ENCODE measurements at places on chromosomes 6 and 20.

DNA sequence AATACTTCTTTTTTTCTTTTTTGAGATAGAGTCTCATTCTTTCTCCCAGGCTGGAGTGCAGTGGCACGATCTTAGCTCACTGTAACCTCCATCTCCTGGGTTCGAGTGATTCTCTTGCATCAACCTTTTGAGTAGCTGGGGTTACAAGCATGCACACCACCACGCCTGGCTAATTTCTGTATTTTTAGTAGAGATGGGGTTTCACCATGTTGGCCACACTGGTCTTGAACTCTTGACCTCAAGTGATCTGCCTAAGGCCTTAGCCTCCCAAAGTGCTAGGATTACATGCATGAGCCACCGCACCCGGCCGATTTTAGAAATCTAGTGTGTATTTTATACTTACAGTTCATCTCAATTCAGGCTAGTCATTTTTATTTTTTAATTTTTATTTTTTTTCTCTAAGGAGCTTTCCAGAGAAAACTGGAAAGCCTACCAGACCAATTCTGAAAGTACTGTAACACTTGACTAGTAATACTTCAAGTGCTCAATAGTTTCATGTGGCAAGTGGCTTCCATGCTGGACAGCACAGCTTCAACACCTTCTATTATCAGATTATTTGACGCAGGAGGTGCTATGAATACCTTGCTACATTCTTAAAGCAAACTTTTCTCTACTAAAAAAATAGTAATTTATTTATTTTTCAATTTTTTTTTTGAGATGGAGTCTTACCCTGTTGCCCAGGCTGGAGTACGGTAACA lies 25.0 kb downstream of the POLR1C start:
- no peak for DNase-seq

GRCh38 chr6:131281471-131282270 lies 146.4 kb downstream of the AKAP7 start:
- DNase-seq: peak; percentile 59

GRCh38 chr20:57224641-57225138 lies 41.8 kb downstream of the BMP7 start:
- no peak for DNase-seq

DNA sequence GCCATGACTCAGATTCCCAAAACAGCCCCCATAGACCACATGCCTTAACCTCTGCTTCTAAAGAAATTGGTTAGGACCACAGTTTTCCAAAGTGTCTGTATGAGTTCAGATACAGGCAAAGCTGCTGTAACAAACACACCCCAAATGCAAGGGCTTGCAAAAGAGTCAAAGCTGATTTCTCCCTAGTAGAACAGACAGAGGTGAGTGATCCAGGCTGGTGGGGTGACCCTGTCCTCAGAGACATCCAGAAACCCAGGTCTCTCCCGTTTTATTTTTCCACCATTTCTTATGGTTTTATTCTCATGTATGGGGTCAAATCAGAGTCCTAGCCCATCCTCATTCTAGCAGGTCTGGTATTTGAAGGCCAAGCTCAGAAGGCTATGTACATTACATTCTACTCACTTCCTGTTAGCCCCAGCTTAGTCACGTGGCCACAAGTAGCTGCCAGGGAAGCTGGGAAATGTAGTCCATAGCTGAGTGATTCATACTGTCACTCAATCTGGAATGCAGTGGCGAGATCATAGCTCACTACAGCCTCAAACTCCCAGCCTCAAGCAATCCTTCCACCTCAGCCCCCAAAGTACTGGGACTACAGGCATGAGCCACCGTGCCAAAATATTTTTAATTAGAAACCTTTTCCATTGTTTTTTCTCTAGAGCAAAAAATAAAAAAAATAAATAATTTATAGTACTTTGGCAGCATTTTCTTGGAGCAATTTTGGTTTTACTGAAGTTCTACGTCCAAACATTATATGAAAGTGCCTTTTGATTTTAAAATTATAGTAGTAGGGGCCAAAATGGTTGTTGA lies 175.2 kb downstream of the ZMYND8 start:
- no peak for DNase-seq

- DNase-seq: peak; percentile 24
Observed at GRCh38 chr6:108117427-108118358, 43.2 kb upstream of the OSTM1 start.

DNA sequence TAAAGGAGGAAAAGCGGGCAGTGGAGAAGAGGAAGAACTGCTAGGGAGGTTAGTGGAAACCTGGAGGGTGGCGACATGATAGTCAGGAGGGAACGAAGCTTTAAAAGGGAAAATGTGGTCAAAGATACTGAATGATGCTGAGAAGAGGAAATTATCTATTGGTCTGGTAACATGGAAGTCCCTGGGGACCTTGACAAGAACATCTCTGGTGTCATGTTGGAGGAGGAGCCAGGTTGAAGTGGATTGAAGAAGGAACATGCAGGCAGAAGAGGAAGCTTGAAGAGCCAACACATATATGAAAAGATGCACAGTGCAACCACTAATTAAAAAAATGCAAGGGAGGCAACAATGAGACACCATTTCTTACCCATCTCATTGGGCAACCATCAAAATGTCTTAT lies 251.9 kb upstream of the RNF24 start:
- no peak for DNase-seq

DNA sequence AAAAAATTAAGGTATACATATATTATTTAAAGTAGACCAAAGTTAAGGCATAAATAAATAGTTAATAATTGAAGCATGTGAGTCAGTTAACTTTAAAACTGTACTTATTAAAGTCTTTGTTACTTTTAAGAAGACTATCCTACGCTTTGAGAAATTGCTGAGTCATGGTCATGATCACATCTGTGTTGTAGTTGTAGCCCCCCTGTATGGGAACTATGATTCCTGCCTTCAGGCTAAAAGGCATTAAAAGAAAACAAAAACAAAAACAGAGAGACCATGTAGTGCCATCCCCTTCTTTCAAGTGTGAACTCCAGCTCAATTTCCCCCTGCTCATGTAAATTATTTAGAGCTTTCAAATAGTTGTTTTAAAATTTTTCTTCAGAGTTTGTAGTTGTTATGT lies 123.4 kb downstream of the FLRT3 start:
- DNase-seq: no peak

GRCh38 chr6:24069526-24069925 lies 56.5 kb upstream of the NRSN1 start:
- no peak for DNase-seq

DNA sequence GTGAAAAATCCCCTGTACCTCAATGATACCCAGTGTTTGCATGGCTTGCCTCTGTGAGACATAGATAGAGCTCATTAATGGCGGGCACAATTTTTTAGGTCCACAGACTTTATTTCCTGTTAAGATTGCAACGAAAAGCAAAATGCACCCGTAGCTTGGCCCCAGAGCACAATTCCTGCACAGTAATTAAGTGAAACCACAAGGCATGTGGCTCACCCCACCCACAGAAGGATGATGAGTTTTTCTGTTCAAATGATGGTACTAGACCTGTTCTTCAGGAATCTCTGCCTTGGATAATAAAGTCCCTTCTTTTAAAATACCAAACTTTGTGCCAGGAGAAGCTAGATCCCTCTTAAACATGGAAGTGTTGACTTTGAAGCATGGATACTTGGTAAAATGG lies 738.1 kb downstream of the QKI start:
- no peak for DNase-seq

- no peak for DNase-seq
Observed at GRCh38 chr6:23454080-23454976, 671.7 kb upstream of the NRSN1 start.
